ENCODE measurements at places on chromosomes 11 and 22.
A peak's percentile ranks its signal among the peaks of the same experiment; 100 is the strongest.

- no peak for DNase-seq
Observed at GRCh38 chr11:14096606-14097005, 134.1 kb downstream of the SPON1 start.

DNA sequence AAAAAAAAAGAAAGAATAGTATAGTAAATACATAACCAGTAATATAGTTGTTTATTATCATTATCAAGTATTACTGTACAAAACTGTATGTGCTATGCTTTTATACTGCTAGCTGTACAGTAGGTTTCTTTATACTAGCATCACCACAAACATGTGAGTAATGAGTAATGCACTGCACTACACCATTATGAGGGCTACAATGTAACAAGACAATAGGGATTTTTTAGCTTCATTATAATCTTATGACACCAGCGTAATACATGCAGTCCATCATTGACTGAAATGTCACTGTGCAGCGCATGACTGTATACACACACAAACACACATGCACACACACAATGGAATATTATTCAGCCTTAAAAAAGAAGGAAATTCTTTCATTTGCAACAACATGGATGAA lies 111.5 kb upstream of the ZBED5 start:
- DNase-seq: no peak

GRCh38 chr11:60077216-60077817 lies 11.1 kb upstream of the MS4A2 start:
- DNase-seq: no peak

DNA sequence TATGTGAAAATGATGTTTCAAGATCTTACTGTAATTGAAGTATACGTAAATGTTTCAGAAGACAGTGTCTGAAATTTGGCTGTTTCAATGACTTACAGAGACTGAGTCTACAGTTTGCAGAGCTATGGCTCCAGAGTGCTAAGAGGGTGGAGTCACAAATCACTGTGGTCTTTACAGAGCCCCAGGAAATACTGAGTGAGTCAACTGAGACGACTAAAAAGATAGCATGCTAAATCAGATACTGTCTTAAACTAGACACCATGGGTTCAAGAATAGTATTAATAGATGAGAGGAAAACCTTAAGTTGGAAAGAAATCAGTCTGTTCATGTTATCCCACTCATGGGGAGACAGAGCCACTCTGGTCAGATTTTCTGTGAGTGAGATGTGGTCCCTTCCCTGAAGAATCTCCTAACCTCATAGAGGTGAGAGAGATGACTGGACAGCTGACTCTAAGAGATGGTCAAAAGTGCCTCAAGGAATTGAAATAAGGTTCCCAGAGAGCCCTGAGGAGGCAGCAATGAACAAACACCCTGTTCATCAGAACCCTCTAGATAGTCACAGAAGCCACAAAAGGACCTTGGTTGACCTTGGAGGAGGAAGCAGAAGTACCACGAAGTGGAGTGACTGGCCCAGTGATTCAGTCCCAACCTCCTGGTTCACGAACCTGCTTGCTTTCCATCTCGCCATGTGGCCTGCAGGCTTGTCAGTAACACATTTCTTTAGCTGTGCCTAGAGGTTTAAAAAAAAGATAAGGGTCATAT lies 30.2 kb downstream of the C11orf91 start:
- peak; percentile 36 for DNase-seq

DNA sequence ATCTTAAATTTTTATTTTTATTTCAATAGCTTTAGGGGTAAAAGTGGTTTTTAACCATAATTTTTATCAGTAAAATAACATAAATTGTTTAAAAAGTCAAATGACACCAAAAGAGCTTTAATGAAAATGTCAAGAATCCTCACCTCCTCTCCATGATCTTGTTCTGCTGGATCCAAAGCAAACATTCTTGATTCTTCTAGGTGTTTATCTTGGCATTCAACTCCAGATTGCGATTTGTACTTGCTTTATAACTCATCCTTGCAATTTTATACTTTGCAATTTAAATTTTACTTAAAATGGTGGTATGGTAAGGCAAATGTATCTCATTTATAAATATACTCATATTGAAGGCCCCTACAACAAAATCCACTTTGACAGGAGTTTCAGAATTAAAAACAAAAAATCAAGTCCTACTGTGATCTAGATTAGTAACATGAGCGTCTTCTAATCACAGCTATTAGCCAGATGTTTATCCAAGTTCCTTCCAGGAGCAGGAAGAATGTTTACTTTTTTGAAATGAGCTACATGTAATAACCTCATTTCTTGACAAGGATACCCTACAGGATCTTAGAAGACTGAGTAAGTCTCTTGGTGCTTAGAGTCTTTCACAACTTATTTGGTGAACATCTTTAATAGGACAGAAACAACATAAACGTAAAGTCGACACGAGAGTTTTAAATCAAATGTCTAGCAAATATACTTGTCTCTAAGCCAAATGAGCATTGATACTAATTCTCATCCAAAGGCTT lies 72.4 kb upstream of the CARD18 start:
- DNase-seq: no peak

- no peak for DNase-seq
Observed at GRCh38 chr11:112292785-112293407, 32.2 kb upstream of the PLET1 start.

- DNase-seq: no peak
Observed at GRCh38 chr11:5809905-5810795, 1.4 kb downstream of the OR52N2 start.

DNA sequence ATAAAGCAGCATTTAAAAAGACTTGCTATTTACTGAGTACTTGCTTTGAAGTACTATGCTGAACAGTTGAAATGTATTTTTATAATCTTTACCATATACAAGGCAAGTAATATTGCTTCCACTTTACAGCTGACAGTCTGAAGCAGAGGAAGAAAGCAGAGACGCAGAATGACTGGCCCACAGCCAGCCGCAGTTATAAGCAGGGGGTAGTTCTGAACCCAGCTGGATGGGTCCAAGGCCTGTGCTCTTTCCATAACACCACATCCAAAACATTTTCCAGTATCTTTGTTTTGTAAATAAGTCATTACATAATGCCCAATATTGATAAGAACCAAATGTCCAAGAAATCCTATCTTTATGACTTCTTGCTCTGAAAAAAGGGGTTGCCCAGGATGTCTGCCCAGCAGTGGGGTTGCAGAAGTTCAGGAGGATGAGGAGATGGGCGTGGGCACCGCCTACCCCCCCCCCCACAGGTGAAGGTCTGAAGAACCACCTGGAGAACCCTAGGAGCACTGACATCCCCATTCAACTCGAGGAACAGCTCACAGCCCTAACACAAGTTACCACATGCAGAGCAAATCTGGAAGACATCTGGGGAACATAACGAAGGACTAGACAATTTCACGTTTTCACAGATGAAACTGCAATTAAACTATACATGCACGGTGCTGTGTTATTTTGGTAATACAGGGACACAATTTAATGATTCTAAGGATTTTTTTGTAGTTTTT lies 24.2 kb upstream of the YPEL1 start:
- DNase-seq: no peak

GRCh38 chr11:19696073-19696472 lies 16.6 kb upstream of the NAV2 start:
- DNase-seq: no peak

DNA sequence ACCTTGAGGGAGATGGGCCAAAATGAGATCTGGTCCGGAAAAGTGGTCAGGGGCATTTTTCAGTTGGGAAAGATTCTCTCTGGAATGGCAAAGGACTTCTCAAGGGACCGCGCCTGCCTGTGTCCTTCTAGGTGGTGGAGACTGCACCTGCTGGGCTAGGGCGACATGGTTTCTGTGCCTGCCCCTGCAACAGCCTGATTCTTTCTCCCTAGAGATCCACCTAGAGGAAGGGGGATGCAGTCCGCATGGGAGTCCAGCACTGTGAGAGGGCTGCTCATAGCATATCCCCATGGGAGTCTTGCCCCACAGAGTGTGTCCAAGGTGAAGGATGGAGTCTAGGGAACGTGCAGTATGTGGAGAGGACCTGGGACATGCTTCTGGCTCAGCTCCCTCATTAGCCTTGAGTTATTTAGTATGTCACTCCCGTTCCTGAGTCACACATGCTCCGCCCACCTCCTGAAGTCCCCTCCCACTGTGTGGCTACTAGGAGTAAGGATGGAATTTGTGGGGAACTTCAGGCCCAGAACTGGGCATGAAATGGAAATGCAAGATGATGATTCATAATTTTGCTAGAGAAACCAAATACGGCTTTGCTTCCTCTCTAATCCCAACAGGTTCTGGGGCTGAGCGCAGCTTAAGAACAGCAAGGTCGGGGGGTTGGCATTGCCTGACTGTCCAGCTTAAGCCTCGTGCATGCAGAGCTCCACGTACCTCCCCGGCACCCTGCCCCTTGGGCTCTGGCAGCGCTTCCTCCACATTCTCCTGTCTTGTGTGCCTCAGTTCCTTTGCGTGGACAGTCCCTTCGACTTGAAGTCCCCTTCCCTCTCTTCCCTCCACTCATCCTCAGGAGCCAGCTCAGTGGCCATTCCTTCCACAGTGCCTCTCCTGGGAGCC lies 35.0 kb downstream of the GRIK4 start:
- no peak for DNase-seq

GRCh38 chr22:46180370-46181137 lies 30.2 kb downstream of the PPARA start:
- DNase-seq: no peak

GRCh38 chr11:114131461-114131864 lies 72.0 kb downstream of the ZBTB16 start:
- DNase-seq: no peak

- DNase-seq: no peak
Observed at GRCh38 chr22:36077271-36077670, 48.6 kb upstream of the RBFOX2 start.

DNA sequence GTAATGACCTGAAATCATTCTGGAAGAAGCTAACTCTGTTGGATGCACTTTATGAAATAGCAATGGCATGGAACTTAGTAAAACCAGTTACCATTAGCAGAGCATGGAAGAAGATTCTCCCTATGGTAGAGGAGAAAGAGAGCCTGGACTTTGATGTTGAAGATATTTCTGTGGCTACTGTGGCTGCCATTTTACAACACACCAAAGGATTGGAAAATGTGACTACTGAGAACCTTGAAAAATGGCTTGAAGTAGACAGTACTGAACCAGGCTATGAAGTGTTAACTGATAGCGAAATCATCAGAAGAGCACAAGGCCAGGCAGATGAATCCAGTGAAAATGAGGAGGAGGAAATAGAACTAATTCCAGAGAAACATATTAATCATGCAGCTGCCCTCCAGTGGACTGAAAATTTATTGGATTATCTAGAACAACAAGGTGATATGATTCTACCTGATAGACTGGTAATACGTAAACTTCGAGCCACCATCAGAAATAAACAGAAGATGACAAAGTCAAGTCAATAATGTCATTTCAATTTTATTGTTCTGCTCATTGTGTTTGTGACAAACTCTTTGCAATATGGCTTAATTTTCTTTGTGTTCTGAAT lies 2.0 kb downstream of the JRKL start:
- DNase-seq: no peak

- DNase-seq: no peak
Observed at GRCh38 chr22:26322179-26322905, 106.7 kb upstream of the ASPHD2 start.

DNA sequence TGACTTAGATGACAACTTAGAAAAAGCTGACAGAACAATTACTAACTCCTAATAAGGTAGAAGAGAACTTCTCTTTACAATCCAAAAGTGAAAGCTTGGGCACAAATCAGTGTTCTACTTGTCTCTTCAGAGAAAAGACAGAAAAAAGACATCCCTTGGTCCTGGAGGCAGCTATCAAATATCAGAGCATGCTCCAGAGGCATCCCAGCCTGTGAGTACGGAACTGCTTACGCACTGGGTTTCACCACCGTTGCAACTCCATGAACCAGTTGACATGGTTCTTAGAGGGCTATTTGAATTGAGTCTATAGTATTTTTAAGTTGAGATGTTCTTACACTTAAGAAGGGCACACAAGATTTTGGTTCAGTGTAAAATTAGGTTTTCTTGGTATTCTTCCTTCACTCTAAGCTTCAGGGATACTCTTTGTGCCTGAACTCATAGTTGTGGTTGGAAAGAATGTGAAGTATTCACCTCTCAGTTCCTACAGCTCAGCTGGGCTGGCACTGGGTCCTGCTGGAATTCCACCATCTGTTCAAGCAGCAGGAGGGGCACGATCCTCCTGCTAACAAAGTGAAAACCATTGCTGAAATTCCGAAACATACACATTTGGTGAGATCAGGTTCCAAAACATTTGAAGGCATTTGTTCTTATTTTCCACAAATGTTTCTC lies 6.3 kb downstream of the AKIP1 start:
- DNase-seq: peak; percentile 89

- no peak for DNase-seq
Observed at GRCh38 chr22:30647536-30647935, 12.0 kb downstream of the SLC35E4 start.

GRCh38 chr11:97905101-97905500 lies 1115.6 kb upstream of the CNTN5 start:
- DNase-seq: no peak

GRCh38 chr22:33707581-33707980 lies 212.7 kb downstream of the LARGE1 start:
- DNase-seq: no peak

- DNase-seq: no peak
Observed at GRCh38 chr22:46673662-46674236, 53.6 kb downstream of the GRAMD4 start.

GRCh38 chr22:45804986-45805325 lies 133.3 kb downstream of the ATXN10 start:
- no peak for DNase-seq

DNA sequence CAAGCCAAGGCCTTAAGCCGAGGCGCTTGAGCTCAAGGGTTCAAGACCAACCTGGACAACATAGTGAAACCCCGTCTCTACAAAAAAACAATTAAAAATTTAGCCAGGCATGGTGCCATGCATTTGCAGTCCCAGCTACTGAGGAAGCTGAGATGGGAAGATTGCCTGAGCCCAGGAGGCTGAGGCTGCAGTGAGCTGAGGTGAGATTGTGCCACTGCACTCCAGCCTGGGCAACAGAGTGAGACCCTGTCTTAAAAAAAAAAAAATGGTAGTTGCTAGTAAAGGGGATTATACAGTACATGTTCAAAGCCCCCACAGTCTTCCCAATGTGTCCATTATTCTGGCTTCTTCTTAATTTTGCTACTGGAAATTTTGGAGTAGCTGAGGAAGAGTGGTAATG lies 18.2 kb downstream of the CABIN1 start:
- peak; percentile 21 for DNase-seq

DNA sequence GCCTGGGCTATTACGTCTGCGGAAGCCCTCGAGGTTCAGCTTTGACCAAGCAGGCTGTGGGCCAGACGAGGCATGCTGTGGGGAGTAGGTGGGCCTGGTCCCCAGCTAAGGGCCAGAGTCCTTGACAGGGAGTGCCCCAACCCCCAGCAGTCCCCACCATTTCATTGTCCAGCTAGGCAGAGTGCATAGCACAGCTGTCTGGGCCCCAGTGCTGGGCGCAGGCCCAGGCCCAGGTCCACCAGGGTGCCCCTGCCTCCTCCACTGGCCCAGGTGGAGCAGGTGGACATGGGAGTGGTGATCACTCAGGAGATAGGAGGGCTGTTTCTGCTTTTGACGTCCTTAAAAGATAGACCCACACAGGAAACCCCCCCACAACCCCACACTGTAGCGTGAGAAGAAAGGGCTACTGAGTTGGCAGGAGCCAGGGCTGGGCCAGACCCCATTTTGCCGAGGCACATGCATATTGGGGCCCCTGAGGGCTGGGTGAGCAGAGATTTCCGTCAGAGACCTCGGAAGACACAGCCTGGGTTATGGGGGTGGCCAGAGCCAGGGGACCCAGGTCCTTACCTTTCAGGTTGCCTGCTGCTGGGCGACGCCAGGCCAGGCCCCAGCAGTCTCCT lies 11.7 kb upstream of the SUSD2 start:
- DNase-seq: no peak

All from osteocyte (in vitro differentiated cells).